Activated CD4-positive, alpha-beta T cell treated with anti-CD3 and anti-CD28 coated beads, Interleukin-2, Interleukin-6, amounts not matched to agents 100 ng/mL and 50 ng/mL, durations not matched to agents 16 hours and 8 hours (primary cell): ENCODE measurements at places on chromosomes 13 and 19.
A peak's percentile ranks its signal among the peaks of the same experiment; 100 is the strongest.

- DNase-seq: no peak
Observed at GRCh38 chr13:40178130-40178529, 488.3 kb downstream of the FOXO1 start.

DNA sequence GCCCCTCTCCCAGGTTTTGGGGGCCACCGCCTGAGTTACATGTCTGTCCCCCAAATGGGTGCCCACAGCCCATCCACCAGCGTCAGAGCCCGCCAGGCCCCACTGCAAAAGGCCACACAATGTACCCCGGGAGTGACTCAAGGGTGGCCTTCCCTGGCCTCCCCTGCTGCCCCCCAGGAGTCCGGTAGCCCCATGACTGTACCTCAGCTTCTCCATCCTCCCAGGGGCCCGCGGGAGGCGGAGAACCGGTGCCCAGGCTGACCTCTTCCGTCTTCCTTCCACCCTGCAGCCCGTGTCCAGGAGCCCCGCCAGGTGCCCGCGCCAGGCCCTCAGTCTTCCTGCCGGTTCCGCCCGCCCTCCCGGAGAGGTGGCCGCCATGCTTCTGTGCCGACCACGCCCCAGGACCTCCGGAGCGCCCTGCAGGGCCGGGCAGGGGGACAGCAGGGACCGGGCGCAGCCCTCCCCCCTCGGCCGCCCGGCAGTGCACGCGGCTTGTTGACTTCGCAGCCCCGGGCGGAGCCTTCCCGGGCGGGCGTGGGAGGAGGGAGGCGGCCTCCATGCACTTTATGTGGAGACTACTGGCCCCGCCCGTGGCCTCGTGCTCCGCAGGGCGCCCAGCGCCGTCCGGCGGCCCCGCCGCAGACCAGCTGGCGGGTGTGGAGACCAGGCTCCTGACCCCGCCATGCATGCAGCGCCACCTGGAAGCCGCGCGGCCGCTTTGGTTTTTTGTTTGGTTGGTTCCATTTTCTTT, 10.3 kb downstream of the CBARP start:
- DNase-seq: no peak

DNA sequence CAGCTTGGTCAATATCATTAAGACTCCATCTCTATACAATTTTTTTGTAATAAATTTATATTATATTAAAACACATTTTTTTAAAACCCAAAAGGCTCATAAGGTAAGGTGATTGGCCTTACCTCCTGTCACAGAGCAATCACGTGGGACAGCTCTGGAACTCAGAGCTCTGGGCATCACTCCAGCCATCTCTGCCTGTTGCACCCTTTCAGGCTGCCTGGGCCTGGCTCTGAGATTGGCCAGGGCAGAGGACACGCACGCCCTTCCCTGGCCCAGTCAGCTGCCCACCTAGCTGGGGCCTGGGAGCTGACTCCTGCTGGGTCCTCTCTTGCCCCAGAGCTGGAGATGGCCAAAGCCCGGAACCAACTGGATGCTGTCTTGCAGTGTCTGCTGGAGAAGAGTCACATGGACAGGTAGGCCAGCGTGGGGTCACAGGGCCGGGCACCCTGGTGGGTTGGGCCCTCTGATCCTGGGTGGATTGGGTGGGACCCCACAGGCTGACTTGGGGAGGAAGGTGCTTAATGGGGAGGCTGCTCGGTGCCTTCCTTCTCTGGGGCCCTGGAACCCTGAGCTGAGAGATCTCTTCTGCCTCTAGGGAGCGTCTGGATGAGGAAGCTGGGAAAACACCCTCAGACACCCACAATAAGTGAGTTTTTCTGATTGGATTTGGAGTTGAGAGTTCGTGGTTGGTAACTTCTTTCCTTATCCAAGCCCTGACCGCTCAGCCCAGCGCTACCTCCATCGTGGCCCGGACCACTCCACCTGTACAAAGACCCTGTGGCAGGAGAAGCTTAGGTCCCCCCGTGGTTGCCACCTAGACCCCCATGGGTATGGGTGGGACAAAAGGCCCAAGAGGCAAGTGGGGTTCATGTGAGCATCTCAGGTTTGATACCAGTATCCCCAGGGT, 3.7 kb downstream of the LIN37 start:
- no peak for DNase-seq

GRCh38 chr19:4576016-4576933, 16.8 kb upstream of the SEMA6B start:
- DNase-seq: peak; percentile 77

DNA sequence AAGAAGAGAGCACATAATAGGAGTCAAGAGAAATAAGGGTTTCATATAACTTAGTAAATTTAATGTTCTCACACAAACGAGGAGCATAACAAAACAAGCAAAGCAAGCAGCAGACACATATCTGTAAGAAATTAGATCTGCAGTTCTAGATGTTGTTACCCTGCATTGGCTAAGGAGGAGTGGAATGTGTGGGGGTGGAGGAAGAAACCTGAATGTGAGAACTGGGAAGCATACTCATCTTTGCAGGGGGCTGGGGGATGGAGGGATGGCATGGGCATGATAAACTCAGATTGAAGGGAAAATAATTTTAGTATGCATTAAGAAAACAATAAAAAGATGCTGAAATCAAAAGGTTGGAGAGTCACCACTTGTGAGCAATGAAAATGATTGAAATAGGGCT, 255.0 kb downstream of the LIG4 start:
- DNase-seq: no peak

GRCh38 chr13:73800011-73800410, 334.2 kb downstream of the KLF12 start:
- no peak for DNase-seq

- DNase-seq: no peak
Observed at GRCh38 chr19:33734913-33735312, 61.8 kb upstream of the KCTD15 start.

- DNase-seq: no peak
Observed at GRCh38 chr19:39544911-39545310, 5.0 kb upstream of the EID2 start.

GRCh38 chr19:39223703-39224279, 19.7 kb upstream of the SYCN start:
- no peak for DNase-seq

- DNase-seq: peak; percentile 81
Observed at GRCh38 chr19:49553451-49554271, 25.9 kb downstream of the RCN3 start.

- DNase-seq: no peak
Observed at GRCh38 chr13:75307370-75307949, 174.5 kb downstream of the TBC1D4 start.

DNA sequence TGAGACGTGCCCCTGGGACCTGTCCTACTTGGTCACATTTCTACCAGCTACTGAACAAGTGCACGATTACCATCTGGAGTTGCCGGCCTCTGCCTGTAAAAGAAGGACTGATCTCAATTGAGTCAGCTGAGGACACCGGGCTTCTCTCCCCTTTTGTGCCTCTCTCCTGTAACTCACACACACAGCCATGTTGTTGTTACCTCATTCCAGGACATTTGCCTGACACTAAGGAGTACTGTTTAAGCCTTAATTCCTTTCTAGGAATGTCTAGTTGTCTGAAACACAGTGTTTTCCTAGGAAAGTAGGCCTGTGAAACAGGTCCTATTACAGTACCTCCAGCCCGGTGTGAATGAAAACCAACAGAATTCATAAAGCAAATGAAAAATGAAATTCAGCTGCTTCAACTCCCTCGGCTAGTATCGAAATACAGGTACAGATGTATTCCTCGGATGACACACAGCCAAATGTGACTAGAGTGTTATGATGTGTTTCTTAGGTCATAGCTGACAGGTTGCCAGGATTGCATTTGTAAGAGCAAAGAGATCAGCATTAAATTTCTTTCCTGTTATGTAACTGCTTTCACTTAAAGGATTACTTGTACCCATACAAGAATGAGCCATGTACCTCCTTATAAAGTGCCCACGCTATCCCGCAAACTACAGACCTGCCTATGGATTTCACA, 152.0 kb upstream of the IRS2 start:
- no peak for DNase-seq

- no peak for DNase-seq
Observed at GRCh38 chr19:29128203-29128602, 84.7 kb downstream of the UQCRFS1 start.

- DNase-seq: no peak
Observed at GRCh38 chr13:24341439-24341838, 32.1 kb downstream of the C1QTNF9 start.

- DNase-seq: peak; percentile 68
Observed at GRCh38 chr19:39110263-39110967, 15.2 kb upstream of the PAK4 start.

- DNase-seq: no peak
Observed at GRCh38 chr19:16351133-16351809, 26.6 kb downstream of the KLF2 start.

DNA sequence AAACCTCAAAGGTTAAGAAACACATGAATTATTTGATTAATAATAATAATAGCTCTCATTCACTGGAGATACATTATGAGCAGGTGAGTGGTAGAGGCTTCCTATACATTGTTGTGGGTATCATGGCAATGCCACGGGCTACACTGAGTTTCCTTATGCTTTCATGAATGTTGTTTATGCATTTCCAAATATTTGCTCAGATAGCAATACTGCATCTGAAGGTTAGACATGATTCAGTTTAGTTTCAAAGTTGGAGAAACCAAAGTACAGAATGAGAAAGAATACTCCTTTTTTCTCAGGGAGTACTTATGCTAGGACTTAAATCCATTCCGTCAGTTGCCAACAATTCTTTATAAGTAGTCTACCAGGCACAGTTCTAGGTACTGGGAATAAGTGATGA, 108.5 kb downstream of the FRY start:
- no peak for DNase-seq

- no peak for DNase-seq
Observed at GRCh38 chr13:66530686-66531085, 699.5 kb downstream of the PCDH9 start.

DNA sequence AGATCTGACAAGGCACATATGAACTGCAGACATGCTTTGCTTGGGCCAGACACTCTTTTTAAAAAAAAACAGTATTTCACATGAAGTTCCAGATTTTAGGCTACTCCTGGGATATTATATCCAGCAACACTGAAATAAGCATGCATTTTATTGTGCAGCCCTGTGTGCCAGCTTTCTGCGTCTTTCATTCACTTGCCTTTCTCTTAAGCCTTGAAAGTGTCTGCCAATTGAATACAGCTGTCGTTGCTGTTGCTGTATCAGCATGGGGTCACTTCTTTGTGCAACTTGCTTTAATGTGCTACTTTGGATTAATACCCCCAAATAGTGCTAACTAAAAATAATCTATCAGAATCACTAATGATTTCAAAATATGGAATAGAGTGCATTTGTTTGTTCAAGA, 657.8 kb downstream of the SLITRK6 start:
- DNase-seq: no peak

- DNase-seq: no peak
Observed at GRCh38 chr13:113168211-113168610, 9.8 kb downstream of the PROZ start.

GRCh38 chr19:31220540-31220939, 128.7 kb downstream of the TSHZ3 start:
- peak; percentile 66 for DNase-seq

- DNase-seq: peak; percentile 32
Observed at GRCh38 chr19:16660763-16661479, at the start of gene TMEM38A. TSS of gene TMEM38A (plus strand) at chr19:16661139. CDS start at chr19:16661218, 79 bp downstream.

- no peak for DNase-seq
Observed at GRCh38 chr19:30932854-30933253, 416.4 kb downstream of the TSHZ3 start.

DNA sequence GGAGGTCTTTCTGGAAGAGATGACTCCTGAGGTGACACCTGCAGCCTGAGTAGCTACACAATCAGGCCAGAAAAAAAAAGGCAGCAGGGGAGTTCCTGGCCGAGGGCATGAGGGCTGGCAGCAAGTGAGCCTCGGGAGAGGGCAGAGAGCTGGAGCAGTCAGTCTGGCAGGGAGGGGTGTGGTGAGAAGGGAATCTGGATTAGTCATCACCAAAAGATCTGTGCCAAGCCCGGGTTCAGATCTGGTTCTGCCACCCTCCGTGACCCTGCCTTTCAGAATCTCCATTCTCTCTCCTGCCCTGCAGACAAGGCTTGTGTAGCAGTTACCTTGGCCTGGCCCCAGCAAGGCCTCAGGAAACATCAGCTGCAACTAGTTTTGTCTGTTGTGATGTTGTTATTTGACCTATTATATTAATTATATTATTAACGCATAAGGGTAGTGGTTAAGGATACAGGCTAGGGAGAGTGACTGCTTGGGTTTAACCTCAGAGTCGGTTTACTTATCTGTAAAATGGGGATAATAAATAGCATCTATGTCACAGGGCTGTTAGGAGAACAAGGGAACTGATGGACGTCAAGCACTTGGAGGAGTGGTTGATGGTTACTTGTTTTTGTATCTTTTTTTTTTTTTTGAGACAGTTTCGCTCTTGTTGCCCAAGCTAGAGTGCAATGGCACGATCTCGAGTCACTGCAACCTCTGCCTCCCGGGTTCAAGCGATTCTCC, 2.7 kb upstream of the CAPNS1 start:
- peak; percentile 41 for DNase-seq

DNA sequence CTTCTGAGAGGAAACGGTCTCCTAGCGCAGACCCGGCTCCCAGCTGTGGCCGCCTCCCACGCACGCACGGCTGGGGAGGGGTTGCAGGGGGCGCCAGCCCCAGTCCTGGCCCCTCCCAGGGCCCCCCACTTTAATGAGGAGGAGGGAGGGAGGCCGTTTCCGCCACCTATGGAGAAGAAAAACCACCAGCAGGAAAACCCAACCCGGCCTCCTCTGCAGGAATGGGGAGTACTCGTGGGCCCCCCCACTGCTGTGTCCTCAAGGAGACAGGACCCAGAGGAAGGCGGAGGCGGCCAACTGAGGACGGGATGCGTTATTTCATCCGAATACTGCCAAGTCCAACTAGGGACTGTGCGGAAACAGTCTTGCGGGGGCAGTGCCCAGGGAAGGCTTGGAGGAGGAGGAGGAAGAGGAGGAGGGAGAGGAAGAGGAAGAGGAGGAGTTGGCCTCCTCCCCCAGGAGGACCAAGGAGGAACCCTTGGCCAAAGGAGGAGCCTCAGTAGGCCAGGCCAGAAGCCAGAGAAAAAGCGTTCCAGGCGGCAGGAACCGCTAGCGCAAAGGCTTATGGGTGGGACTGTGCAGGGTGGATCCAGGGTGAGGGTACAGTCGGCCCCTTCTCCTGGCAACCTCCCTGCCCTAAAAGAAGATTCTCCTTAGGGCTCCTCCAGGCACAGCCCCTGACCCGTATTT, 3.9 kb upstream of the SSBP4 start:
- DNase-seq: no peak

GRCh38 chr19:31749231-31749630, 400.0 kb upstream of the TSHZ3 start:
- no peak for DNase-seq

GRCh38 chr13:67855741-67856238, 625.7 kb upstream of the PCDH9 start:
- no peak for DNase-seq

- DNase-seq: no peak
Observed at GRCh38 chr13:98451676-98452470, 125.0 kb downstream of the STK24 start.

GRCh38 chr19:2715470-2716274, 5.5 kb downstream of the DIRAS1 start:
- no peak for DNase-seq
